ENCODE measurements at places on chromosomes 5 and 9.

- DNase-seq: no peak
These were observed 126.8 kb downstream of the EHMT1 start for GRCh38 chr9:137745541-137745991.

GRCh38 chr9:77896269-77896937 lies 135.2 kb downstream of the GNAQ start:
- DNase-seq: no peak

DNA sequence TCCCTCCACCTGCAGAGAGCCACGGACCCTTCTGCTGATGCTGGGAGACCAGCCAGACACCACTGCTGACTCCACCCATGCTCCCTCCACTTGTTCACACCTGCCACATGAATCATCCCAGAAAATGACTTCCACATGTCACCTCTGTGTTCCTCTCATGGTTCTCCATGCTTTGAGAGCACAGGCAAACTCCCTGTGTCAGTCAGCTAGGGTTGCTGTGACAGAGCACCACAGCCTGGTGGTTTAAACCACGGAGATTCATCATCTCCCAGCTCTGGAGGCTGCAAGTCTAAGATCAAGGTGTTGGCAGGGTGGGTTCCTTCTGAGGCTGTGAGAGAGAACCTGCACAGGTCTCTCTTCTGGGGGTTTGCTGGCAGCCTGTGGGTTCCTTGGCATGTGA lies 381.4 kb downstream of the GADD45G start:
- no peak for DNase-seq

- DNase-seq: no peak
These were observed 73.6 kb upstream of the RPS23 start for GRCh38 chr5:82351754-82352145.

- peak; percentile 78 for DNase-seq
These were observed 98.5 kb upstream of the SPATA31C2 start for GRCh38 chr9:88236511-88237478.

DNA sequence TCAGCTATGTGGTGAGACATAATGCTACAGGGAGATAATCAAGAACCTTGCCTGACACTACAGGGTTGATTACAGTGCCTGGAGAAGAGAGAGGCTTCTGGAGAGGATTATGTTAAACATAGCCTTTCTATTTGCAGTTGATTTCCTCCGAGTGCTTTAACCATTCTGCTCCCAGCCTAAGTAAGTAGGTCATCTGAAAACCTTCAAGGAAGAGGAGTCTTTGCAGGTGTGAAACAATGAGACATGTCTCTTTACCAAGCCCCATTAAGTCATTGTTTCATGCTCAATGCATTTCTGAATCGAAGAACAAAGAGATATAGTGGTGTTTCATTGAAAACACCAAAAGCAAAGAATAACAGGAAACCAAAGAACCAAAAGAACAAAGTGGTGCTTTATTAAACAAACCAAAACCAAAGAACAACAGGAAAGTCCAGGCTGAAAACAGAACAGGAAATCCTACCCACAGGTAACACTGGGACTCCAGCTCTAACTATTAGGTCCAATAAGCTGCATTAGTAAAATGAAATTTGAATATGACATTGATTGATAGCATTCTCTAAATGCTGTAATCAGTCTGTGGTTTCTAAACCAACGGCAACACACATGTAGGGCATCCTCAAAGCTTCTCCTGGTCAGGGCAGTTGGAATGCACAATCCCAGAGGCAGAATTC lies 113.3 kb upstream of the SPATA31D4 start:
- DNase-seq: no peak

DNA sequence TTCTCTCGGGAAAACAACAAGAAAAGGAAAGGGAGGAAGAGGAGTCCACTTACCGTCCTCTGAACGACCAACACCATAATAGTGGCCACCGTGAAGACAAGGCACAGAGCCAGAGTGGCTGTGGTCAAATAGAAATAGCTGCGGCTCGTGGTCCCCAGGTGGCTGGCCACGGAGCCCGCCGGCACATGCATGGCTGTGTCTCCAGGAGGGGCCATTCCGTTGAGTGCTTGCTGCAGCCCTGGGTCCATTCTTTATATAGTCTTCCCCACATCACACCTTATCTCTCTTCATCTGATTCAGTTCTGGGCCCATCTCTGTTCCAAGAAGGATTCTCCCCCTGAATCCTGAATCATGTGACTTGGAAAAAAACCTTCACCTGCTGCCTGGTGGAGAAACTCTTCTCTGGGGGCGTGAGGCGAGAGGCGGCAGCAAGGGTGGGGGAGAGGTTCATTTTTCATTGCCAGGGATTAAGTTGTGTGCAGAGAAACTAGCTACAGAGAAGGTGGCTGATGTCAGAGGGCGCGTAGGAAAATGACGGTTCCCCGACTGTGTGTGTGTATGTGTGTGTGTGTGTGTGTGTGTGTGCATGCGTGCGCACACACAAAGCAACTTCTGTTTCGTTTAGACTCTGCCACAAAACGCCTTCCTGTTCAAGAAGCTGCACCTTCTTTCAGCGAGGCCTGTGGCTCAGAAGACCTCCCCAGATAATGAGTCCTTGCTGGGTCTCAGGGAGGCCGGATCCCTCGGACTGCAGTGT lies at the start of gene TNFSF8:
Gene TNFSF8 (minus strand): TSS at position 536 of the 757 bp plus-strand sequence. CDS start 288 bp downstream, at position 248.
- DNase-seq: no peak

DNA sequence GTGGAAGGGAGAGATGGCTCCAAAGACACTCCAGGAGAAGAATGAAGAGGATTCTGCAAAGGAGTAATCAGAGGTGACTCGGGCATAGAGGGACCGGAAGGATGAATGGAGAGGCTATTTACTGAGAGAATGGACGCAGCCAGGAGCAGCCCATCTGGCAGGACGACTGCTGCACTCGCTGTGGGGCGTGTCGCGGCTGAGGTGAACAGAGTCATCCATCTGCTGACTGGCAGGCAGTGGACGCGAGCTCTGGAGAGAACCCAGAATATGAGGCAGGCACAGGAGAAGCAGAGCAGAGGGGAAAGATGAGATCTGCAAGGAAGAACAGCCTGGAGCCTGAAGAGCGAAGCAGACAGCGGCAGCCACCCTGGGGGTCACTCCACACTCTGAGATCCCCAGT lies 16.4 kb downstream of the FGF1 start:
- no peak for DNase-seq

GRCh38 chr5:36641431-36641830 lies 35.0 kb downstream of the SLC1A3 start:
- no peak for DNase-seq

GRCh38 chr9:105656131-105656921 lies 5.9 kb upstream of the TAL2 start:
- DNase-seq: no peak

DNA sequence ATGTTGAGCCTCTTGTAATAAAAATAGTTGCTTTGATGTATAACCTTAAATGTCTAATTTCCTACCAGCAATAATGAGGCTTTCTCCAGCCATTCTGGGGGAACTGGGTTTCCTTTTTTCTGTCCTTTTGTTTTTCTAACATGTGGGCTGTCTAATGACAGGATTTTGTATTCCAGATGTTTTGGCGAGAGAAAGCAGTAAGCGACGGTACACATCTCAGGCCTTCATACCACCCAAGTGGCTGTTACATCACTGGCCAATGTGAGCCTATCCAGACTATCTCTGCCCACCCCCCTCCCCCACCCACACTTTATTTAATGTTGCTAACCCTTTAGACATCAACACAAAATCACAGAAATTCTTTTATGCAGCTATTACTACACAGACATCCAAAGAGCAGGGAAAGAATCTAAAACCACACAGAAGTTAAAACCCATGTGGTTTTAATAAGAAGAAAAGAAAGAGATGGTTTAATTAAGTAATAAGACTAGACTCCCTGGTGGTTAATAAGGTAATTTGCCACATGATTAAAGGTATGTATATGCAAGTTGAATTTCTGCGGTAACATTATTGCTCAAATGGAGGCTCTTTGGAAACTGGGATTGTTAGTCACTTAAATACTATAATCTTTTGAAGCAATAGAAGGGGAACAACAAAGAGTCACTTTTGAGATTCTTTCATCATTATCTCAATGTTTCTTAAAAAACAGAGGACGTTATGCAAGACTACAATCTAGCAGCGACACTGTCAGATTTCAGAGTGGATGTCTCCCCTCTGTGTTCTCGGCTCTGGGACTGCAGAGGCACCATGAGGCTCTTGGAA lies 365.1 kb downstream of the ENC1 start:
- DNase-seq: no peak

DNA sequence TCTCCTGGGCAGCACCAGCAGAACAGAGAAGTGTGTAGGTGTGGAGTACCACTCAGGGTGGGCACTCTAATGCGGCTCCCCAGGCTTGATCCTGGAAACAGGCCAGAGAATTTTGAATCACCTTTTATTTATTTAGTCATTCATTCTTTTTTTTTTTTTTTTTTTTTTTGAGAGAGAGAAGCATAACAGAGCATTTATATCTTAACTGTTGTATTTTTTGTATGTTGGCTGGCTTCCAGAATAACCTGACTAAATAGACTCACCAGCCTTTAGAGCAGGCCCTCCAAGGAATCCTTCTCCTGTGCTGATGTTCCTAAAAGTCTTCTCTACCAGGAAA lies 153.4 kb downstream of the PIK3R1 start:
- DNase-seq: no peak

DNA sequence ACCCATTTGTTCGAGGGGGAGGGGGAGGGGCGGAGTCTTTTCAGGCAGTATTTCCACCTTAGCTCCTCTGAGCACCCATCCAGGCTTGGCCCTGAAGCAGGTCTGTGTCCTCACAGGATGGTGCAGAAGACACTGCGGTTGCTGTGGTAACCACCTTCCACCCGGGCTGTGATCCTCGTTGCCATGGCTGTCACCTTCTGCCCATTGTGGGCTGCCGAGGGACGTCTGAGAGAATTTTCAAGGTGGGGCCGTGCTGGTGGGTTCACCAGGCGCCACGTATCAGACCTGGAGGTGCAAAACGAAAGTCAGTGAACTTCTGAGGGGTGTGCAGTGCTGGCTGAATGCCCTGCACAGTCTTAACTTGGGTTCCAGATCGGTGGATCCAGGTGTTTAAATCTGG lies 26.7 kb downstream of the POLR1E start:
- DNase-seq: peak; percentile 41

DNA sequence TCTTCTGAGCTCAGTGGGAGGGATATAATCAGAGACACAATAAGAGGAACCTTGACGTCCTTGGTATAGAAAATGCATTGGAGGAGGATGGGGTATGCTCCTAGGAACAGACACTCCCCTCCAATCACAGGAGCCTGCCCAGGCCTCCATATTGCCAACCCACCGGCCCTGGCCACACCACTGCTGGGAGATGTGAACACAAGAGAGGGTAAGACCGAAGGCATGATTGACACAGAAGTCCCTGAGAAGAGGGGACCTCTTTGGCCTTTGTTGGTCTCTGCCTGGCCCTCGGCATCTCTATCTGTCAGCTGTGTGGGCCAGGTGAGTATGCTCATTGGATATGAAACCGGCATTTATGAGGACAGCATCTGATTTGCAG lies 62.0 kb downstream of the CRB2 start:
- peak; percentile 55 for DNase-seq

DNA sequence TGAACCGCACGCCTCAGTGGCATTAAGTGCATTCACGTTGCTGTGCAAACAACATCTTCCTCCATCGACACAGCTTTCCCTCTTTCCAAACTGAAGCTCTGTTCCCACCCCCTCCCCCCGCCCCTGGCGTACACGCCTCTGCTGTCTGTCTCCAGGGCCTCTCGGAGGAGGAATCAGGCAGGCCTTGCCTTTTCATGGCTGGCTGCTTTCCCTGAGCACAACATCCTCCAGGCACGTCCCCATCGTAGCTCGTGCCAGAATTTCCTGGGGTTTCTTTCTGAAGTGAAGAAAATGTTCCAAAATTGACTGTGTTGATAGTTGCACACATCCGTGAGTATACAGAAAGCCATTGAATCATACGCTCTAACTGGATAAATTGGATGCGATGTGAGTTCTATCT lies 22.3 kb upstream of the TMEM250 start:
- DNase-seq: peak; percentile 75

- no peak for DNase-seq
These were observed 406.3 kb downstream of the DMRT2 start for GRCh38 chr9:1456301-1457024.

DNA sequence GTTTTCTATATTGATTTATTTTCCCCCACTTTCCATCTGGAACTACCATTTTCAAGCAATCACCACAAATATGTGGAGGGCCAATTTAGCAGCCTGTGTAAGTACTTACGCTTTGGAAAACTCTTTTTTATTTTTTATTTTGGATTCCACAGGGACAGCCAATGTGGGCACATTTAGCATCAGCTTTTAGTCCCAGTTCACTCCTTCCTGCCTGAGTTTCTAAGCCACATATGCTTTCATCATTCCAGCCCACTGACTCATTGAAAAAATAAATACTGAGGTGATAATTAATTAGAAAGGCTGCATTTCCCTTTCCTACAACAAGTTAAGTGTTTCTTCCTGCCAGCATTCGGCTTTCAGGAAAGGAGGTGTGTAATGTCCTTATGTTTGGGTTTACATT lies 76.8 kb downstream of the TMEM167A start:
- DNase-seq: no peak

- no peak for DNase-seq
These were observed 73.5 kb downstream of the MFAP3 start for GRCh38 chr5:154112255-154112654.

GRCh38 chr5:1099926-1100663 lies 11.8 kb downstream of the SLC12A7 start:
- no peak for DNase-seq

GRCh38 chr5:453725-454481 lies 10.9 kb downstream of the EXOC3 start:
- DNase-seq: peak; percentile 38

DNA sequence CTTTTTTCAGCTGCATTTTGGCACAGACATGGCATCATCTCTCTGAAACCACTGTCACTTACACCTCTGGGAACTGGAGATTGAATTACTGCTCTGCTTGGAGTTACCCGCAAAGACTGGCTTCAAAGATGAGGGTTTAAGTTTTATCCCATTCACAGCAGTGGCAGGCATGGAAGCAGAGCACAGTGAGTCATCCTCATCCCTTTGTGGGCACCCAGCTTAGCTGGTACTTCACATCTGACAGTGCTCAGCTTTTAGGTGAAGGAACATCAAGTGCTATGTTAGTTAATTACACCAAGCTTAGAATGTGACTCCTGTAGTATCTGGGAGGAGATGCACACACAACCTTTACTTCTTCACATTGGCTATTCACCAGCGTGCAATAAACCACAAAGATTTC lies 24.8 kb upstream of the ALDH1A1 start:
- no peak for DNase-seq

GRCh38 chr5:42912184-42912798 lies 100.6 kb upstream of the SELENOP start:
- DNase-seq: no peak

DNA sequence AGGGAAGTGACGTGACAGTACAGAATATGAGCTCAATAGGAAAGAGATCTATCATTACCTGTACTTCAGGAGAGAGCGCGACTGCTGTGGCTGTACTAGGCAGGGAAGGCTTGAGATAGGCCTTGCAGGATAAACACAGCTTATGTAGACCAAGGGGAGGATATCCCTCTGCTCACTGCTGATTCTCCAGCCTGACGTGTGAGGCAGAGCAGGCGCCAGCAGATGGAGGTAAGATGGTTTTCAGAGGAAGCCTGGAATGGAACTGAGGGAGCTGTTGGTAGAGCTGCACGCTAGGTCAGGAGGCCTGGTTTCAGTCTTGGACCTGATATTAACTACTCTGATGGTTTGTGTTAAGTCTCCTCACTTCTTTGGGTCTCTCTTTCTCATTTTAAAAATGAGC lies 291.4 kb downstream of the YTHDC2 start:
- DNase-seq: no peak
